ENCODE measurements at places on chromosomes 12 and 14.

DNA sequence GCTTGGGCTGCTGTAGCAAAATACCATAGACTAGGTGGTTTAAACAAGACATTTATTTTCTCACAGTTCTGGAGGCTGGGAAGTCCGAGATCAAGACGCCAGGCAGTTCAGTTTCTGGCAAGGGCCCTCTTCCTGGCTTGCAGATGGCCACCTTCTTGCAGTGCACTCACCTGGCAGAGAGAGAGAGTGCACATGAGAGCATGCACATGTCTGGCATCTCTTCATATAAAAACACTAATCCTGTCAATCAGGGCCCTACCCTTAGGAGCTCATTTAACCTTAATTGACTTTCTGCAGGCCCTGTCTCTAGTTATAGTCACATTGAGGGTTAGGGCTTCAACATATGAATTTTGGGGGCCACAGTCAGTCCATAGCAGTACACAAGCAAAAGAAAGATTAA lies 12.4 kb upstream of the EVL start:
- no peak for DNase-seq

- no peak for DNase-seq
Measured at GRCh38 chr14:94819531-94819930, 49.6 kb upstream of the GSC start.

- DNase-seq = no peak
Measured at GRCh38 chr12:107736914-107737313, 24.0 kb downstream of the PRDM4 start.

GRCh38 chr12:87425942-87426554 lies 603.2 kb downstream of the C12orf50 start:
- DNase-seq = no peak

GRCh38 chr12:105091476-105092206 lies 7.4 kb upstream of the ALDH1L2 start:
- DNase-seq = no peak

DNA sequence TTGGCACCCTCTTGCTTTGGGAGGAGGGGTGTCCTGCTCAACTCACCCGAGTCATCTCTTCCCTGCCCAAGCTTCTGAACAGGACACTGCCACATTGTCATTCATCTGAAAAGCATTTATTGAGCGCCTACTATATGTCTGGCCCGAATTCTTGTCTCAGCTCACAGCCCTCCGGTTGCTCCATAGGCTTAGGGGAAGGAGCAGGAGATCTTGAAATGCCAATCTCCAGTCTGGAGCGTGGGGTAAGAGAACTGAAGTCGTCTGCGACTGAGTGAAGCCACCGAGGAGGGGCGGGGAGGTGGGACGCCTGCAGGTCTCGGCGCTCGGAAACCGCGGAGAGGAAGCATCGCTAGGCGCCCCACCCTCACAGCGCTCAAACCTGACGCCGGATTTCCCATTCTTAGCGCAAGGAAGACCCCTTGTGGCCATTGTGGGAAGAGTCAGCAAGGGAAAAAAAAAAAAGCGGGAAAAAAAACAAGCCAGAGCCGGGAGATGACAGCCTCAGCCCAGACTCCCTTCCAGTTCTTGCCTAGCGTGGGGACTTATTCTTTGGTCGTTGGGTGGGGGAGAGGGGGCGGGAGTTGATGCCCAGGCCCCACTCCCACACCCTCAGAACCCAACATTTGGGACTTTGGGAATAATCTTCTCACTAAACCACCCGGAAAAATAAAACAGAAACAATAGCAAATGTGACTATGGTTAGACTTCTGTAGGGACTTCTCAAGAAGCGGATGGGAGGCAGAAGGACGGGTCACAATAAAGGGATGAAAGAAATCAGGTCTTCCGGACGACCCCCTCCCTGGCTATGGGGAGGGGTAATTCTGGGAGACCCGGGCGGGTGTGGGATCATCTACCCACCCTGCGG lies 28.2 kb upstream of the SMUG1 start:
- no peak for DNase-seq

DNA sequence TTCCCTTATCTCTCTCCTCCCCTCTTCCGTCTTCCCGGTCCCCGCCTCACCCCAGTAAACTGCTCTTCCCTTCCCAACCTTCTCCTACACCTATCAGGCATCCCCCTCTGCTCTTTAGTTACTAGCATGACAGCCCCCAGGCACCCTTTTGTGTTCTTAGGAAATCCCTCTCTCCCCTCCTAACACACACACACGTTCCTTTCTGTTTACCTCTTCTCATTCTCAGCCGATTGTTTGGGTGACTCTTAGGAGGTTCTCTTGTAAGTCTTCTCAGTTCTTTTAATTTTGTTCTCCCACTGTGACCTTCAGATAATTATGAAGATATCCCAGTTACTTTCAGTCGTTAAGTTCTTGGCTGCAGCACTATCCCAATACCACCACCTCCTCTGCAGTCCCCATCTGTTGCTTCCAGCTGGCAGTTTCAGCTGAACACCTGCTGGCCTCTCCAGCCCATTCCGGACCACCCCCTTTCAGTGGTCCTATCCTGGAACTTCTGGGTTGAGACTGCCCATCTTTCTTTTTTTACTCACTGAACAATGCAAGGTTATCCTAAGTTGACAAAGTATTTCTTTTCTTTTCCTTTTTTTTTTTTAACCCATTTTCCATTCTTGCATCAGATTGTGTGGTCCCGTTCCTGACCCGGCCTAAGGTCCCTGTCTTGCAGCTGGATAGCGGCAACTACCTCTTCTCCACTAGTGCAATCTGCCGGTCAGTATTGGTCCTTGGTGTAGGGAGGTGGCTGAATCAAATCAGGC lies 711 bp downstream of the MARS1 start:
- no peak for DNase-seq

DNA sequence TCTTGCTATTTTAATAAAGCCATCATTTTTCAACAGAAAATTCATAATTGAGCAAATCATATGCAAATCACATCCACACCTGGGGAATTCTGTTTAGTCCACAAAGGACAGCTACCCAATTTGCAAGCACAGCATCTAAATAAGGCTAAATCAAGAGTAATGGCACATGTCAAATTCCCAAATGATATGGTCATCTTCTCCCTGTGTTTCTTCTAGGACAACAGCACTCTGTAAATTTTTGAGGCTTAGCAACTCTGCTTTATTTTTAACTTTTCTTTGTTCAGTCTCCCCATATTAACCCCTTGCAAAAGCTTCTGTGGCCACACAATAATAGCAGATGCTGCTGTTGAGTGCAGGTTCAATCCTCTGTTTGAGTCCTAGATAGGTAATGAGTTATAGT lies 155.6 kb upstream of the DAAM1 start:
- no peak for DNase-seq

DNA sequence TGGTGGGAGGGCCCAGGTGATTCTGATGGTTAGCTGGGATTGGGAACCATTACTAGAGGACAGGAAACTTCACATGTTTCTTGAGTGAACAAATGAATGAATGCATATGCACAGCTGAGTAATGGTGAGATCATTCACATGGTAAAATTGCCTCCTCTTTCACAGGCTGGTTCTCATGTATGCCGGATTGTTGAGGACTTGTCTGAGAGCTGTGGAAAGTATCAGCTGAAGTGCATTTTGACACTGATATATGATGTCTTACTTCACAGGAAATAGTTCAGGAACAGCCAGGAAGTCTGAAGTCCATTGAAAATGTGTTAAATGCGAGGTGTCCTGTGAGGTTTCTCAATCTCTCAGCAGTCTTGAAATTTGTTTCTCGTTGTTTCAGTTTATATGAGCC lies 77.6 kb upstream of the DACT1 start:
- no peak for DNase-seq

DNA sequence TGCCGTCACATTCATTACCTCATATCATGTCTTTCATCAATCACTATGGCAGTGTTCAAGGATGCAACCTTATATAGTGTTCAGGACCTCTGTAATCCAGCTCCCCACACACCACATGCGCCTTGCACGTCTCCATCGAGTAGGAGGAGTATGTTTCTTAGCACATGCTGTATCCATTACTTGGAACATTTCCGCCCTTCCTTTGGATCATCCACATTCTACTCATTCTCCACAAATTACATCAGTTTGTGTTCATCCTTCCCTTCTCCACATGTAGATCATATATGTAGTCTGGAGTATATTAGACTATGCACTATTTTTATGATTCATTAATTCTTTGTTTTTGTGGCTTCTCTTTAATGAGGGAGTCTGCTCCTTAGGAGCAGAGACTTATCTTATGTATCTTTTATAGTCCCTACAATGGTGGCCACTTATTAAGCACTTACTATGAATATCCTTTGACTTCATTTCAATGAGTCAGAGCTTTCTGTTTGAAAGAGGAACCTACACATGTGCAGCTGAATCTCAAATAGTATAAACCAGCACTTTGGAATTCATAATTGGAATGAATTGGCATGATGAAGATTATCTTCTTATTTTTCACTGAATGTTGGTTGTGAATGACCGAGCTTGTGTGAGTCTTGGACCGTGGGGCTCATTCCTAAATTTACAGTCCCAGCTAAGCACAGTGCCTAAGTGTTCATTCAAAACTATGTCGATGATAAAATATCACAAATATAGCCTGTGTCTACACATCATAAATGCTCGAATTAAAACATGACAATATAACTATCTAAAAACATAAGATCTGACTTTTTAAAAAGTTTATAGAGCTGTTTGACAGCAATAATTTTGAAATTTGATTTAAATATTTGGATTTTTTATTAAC lies 30.2 kb upstream of the NPAS3 start:
- DNase-seq = no peak

- no peak for DNase-seq
Measured at GRCh38 chr12:95198914-95199313, 18.4 kb downstream of the FGD6 start.

DNA sequence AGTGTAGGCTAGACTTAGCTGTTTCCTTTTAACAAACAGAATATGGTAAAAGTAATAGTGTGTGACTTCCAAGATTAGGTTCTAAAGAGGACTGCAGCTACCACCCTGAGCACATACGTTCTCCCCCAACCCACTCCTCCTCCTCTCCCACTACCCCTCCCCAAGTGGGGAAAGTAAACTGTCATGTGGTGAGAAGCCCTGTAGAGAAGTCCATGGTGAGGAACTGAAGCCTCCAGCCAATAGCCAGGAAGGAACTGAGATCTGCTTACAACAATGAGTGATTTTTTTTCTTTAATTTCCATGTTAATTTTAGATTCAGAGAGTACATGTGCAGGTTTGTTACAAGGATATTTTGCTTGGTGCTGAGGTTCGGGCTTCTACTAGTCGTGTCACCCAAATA lies 57.0 kb upstream of the EGLN3 start:
- no peak for DNase-seq

DNA sequence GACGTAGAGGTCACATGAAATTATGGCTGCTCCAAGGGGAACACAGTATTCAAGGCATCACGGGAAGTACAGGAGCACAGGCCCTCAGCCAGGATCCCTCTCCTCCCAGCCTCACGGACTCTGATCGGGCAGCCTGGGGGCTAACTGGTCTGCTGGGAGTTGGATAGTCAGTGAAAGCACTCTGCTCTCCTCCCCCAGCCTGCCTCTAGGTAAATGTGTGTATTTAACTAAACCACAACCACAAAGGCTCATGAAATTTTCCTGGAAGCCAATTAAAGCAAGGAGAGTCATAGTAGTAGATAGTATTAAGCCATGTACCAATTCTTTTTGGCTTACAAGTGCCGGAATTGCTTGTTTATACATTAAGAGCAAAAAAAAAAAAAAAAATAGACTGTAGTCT lies 254.3 kb downstream of the MSRB3 start:
- no peak for DNase-seq

GRCh38 chr12:122999196-122999946 lies 18.9 kb downstream of the ARL6IP4 start:
- no peak for DNase-seq

DNA sequence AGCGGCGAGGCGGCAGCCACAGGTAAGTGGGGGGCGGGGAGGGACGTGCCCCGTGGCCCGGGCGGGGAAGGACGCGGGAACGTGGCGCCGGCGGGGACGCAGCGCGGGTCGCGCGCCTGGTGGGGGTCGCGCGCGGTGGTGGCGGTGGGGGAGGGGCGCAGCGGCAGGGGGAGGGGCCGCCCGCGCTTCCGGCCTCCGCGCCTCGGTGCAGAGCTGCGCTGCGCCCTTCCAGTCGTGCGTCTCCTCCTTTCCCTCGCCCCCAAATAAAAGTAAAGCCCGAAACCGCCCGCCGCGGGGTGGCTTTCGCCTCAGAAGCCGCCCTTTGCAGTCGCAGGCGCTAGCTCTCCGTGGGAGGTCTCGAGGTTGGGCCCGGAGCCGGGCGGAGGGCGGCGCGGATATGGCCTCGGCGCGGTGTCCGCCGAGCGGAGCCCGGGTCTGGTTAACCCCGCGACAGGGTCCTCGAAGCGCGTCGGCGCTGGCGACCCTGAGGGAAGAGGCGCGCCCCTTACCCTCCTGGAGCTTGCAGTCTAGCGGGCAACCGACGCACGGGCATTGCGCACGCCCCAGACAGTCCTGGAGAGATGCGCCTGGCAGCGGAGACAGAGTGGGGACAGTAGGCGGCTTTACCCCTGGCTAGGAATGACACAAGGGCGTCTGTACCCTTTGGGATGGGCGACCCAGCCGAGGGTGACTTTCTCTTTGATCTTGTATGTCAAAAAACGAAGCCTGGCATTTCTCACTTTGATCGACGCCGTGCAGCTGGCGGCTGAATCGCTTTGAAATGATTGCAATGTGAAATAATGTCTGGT lies 589 bp downstream of the ATF1 start:
- DNase-seq = no peak

DNA sequence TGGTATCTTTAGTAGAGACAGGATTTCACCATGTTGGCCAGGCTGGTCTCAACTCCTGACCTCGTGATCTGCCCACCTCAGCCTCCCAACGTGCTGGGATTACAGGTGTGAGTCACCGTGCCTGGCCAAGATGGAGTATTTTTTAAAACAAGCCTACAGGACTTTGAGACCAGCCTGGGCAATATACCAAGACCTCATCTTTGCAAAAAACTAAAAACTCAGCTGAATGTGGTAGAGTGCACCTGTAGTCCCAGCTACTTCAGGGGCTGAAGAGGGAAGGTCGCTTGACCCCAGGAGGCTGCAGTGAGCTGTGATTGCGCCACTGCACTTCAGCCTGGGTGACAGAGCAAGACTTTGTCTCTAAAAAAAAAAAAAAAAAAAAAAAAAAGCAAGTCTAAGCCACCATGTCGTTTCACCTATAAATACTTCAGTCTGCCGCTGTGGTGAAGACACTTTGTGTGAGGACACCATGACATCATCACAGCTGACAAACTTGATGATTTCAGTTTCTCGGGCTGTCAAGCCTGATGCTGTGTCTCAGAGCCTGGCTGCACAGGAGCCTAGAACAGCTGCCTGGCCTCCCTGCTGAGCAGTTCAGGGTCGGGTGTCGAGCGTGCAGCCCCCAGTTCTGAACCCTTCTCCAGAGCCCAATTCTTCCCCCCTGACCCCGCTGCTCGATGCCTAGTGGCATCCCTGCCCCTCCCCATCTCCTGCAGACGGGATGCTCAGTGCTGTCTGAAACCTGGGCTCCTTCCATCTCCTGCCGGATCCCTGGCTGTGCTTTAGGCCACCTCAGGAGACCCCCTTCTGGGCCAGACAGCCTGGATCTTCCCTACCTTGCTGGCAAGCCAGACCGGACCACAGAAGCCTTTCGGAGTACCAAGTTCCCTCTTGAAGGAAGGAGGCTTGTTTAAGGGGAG lies 119.2 kb upstream of the EVL start:
- no peak for DNase-seq

DNA sequence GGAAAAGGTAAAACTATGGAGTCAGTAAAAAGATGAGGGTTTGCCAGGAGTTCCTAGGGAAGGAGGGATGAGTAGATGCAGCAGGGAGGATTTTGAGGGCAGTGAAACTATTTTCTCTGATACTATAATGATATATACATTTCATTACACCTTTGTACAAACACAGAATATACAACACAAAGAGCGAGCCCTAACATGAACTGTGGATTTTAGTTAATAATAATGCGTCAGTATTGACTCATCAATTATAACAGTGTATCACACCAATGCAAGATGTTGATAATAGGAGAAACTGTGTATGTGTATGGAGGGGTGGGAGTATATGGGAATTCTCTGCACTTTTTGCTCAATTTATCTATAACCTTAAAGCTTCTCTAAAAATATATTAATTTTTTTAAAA lies 404.3 kb upstream of the NOVA1 start:
- DNase-seq = no peak
